Upper lobe of left lung (tissue), 6 donors: ENCODE measurements at places on chromosomes 4 and X. TPM values are rescaled to one million over a fixed set of nuclear protein-coding genes. Genes with fewer than 3 reads are reported as not detected.
A peak's percentile ranks its signal among the peaks of the same experiment; 100 is the strongest.

- DNase-seq = no peak
Measured at GRCh38 chrX:127574829-127575228, 477.4 kb downstream of the ACTRT1 start.

Gene GUCY1B1
- total RNA-seq = 24.1 TPM

DNA sequence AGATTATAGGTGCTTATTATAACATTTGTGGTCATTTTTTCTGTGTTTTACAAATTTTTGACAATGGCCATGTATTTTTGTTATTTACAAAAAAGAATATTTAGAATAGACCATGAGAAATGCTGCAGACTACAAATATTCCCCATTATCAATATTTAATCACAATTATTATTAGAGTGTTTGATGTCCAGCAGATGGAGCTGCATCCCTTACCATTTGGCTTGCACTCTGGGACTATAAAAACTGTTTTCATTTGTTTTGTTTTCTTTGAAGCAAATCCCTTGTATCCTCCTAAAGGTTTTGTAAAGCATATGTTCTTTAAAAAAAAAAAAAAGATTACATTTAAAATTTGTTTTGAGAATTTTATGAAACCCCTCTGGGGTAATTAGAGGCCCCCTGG, 85.6 kb upstream of the CXorf66 start:
- DNase-seq = no peak

- DNase-seq = no peak
Measured at GRCh38 chrX:109357706-109358105, 124.2 kb downstream of the GUCY2F start.

Gene DNAAF6
- total RNA-seq = 2.9 TPM

- no peak for DNase-seq
Measured at GRCh38 chr4:93731456-93731855, 97.1 kb upstream of the ATOH1 start.

GRCh38 chr4:164606478-164606877, 147.5 kb upstream of the SMIM31 start:
- no peak for DNase-seq

DNA sequence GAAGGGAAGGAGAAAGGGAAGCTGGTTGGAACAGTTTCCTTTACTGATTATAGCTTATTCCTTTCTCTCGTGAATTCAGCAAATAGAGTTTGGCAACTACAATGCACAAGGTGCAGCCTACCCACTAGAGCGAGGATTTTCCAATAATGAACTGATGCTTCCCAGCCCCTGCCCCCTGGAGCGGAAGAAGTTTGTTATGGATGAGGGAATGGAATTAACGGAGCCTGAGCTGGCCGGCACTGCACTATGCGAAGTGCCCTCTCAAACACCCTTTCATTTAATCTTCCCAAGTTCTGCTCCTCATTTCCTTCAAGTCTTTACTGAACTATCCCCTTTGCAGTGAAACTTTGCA, 42.5 kb upstream of the CBR4 start:
- no peak for DNase-seq

Gene MAP3K15
- 1.4 TPM for total RNA-seq

DNA sequence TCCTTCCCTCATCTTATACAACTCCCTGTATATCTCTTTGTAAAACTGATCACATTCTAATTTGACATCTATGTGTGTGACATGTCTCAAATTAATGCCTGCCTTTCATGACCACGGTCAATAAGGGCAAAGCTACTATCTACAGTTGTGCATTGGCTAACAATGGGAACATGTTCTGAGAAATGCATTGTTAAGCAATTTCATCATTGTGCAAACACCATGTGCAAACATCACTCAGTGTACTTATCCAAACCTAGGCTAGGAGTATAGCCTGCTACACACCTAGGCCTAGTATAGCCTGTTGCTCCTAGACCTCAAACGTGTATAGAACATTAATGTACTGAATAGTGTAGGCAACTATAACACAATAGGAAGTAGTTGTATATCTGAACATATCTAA, 95.0 kb downstream of the BANK1 start:
- no peak for DNase-seq

- peak; percentile 95 for DNase-seq
Measured at GRCh38 chr4:145179281-145179860, 1.0 kb downstream of the OTUD4 start.

- DNase-seq = no peak
Measured at GRCh38 chrX:38860106-38861013, 59.1 kb downstream of the MID1IP1 start.

DNA sequence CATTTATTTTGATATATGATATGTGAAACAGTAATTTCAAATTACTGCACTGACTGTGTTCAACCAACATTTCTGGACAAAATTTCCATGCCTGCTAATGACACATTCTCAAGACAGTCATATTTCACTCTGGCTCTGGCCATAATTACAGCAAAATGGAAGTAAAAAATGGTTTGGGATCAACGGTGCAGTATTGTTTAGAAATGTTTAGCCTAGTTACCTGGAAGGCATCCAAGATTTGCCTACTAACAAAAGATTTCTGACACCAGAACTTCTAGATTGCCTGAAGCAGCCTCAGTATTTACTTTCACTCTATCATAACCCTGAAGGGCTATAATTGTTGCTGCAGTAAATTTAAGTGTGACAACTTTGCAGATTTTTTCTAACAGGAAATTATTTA, 416.3 kb downstream of the PCDH10 start:
- no peak for DNase-seq

DNA sequence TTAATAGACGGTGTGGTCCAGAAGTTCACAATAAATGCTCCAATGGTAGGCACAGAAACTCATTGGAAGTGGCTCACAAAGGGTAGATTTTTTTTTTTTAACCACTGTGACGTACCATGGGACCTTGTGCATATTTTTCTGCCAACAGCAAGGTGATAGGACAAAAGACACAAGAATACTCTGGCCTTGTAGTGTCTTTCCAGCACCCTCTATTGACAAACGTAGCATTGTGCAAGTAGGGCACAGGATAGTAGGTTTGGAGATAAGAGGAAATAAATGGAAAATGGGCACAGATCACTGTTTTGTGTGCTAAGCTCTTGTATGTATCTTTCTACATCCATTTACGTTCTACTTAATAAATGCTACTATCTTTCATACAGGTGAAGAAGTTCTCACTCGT, 2054.9 kb downstream of the PCDH7 start:
- no peak for DNase-seq

DNA sequence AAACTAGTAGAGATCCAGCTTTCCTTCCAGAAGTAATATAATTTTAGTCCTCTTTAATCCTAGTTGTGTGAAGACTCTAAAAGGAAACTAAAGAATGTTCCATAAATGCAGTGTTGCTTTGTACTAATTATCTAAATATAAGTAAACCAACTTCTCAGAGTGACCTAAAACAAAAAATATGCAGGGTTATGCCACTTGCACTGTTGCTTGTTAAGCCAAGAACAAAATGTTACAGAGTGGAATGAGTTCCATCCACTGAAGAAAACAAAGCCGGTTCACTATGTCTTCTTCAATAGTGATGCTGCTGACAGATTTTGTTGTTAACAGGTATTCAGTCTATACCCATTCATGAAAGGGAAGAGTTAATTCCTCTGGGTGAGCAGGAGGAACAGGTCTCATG, 252.0 kb upstream of the DIAPH2 start:
- DNase-seq = no peak

DNA sequence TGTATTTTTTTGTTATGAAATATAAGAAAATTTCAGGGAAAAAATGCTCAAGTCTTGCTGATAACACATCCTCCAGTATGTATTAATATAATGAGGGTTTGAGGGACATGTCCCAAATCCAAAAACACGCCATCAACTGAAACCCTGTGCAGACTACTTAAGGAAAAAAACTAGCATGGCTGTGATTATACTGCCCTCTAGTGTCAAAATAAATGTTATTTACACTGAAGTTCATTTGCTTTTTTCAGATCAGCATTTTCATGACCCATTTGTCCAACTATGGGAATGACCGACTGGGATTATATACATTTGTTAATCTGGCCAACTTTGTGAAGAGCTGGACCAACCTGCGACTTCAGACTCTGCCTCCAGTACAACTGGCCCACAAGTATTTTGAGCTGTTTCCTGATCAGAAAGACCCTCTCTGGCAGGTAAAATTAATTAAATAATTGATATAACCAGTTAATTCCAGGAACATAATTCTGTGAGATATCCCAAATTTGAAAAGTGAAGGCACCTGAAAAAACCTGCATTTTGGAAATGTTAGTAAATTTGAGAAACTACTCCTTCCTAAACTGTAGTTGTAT, 128.5 kb downstream of the PRSS12 start:
- DNase-seq = no peak

DNA sequence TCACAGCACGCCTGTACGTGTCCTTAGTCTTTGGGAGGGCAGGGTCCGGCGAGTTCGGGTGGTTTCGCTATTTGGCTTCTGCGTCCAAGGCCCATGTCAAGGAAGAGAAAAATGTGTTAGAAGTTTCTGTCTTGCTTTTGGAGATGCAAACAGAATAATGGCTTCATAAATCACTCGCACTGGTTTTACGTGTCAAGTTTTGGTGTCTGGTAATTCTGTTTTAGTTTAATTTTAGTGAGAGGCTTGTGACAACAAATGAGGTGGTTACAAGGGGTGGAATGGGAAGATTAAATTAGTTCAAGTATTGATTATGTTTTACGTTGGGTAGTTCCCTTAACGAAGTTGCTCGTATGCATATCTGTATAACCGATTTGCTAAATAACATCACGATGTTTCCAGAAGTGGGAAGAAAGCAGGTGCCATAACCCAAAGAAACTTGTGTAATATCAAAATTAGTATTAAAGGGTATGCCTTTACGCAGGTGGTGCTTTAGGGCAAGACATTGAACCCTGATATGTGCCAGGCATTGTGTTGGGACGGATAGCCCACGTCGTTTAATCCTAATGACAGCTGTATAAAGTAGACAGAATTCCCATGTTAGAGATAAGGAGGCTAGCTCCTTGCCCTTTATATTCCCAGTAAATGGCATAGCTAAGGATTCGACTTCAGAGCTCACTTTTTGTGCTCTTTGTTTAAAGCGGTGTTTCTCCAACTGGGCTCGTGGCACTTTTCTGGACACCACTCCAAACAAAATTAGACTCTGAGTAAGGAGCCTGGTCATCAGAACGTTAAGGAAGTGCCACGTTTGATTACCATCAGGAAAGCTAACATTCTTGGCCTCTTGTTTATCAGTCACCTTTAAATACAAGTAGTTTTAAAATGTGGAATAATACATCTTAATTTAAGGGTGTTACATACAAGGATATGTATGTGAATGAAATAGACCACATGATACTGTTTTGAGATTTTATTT, 843 bp downstream of the RPL34 start:
- DNase-seq = no peak

Gene WWC2
- total RNA-seq = 145 TPM

GRCh38 chr4:162685410-162685809, 481.3 kb downstream of the NAF1 start:
- DNase-seq = no peak

DNA sequence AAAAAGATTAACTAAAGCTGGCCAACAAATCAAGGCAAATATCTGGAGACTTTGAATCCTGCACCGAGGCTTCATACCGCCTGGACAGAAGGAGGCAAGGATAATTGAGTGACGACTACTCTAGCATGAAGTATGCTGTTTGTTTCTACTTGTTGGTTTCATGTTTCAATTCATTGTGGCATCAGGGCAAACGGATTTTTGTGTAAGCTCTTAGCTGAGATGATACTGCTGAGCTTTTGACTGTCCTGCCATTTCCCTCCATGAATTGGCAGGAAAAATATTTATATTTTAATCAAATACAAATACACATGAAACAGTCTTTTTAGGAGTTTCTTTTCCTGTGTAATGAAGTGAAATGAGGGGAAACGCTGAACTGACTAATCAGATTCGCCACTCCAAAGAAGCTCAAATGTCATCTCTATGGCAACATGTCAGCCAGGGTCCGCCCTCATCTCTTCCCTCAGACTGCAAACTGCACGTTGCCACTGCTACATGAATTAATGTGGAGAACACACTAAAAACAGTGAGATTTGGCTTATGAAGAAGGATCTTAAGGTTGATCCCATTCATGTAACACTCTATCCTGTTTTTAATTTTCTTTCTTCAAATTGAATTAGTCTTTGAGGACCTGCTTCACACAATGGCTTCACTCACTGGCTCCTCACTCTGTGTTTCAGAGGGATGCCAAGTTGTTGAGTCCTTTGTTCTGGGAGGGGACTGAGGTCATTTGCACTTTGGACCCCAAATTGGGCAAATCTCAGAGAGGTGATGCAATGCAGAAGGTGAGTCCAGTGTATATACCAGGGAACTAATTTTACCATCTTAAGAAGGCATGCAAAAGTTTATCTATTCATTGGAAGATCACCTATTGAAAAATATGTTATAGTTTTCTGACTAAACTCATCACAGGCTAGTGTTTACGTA, 149.6 kb upstream of the MID1 start:
- no peak for DNase-seq

DNA sequence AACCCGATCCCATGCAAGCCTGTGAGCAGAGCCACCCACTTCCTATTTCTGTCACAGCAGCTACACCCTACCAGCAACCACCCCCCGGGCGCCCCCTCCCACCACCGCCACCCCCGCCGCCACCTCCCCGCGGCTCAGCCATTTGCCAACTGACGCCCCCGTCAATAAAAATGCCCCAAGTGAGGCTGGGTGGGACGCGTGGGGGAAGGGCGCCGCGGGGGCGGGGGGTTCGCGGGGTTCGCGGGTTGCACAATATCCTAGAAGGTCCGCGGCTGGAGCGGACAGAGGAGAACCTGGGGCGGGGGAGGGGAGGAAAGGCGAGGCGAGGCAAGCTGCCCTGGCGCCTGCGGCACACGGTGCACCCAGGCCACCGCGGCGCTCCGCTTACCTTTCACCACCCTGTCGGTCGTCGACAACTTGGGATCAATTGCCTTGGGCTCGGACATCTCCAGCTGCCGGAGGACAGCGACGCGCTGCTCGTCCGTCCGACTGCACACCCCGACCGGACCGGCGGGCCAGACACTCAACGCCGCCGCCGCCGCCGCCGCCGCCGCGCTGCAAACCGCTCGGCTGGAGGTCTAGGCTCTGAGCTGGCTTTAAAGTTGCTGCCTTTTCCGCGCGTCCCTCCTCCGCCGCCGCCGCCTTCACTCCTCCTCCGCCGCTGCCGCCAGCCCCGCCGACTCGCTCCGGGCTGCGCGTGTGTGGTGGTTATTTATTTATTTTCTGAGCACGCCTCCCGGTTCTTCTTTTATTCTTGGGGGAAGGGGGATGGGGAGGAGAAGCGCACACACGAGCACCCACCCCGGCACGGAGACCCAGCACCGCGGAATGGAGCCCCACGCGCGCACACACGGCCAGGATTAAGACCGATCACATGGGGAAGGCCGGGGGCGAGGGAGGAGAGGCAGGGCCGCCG, 717 bp downstream of the PPP3CA start:
- DNase-seq = peak; percentile 76

Gene PCDH7
- 12.9 TPM for total RNA-seq

Gene OR13H1
- total RNA-seq = not detected
